HT-29 (cell line): ENCODE measurements at places on chromosomes 3 and 15.
A peak's percentile ranks its signal among the peaks of the same experiment; 100 is the strongest.

GRCh38 chr3:128551867-128552266, 58.9 kb upstream of the GATA2 start:
- no peak for DNase-seq

- no peak for DNase-seq
Observed at GRCh38 chr3:130894986-130895280, 1.0 kb downstream of the ATP2C1 start.

- DNase-seq = no peak
Observed at GRCh38 chr15:85555875-85556617, 175.6 kb downstream of the AKAP13 start.

DNA sequence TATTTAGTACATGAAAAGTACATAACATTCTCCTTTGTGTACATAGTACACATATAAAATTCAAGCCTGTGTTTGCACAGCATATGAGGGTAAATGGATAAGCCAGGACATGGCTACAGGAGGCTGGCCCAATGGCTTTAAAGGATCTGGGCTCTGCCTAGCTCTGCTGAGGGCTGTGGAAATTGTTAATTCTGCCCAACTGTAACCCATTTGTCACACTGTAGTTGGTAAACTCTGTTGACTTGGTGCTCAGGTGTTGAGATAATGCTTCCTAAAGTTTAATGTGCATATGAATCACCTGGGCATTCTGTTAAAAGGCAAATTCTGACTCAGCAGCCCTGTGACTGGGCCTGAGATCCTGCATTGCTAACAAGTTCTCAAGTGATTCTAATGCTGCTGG, 196.5 kb upstream of the ZPLD1 start:
- DNase-seq = peak; percentile 85

DNA sequence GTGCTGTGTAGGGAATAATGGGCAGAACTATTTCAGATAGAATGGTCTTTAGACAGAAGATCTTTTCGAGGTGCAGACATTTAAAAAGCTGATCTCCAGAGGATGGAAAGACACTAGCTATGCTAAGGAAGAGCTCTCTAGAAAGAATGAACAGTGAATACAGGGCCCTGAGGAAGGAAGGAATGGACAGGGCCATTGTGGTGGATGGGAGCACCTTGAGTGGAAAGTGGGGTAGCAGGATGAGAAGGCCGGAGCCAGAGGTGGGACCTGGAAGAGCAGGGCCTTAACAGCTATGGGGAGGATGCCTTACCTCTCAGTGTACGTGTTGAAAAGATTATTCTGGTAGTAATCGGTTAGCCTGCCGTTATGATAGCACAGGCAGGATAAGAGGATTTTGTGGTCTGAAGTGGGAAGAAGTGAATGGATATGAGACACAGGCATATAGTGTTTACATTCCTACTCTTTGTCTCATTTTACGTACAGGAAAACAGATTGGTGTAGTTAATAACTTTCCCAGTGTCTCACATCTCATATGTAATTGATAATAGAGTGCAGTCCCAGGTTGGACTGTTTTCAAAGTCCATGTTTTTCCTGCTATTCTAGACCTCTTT, 172.4 kb downstream of the KLHL25 start:
- no peak for DNase-seq

- DNase-seq = no peak
Observed at GRCh38 chr15:29270976-29271375, 1.4 kb upstream of the NSMCE3 start.

DNA sequence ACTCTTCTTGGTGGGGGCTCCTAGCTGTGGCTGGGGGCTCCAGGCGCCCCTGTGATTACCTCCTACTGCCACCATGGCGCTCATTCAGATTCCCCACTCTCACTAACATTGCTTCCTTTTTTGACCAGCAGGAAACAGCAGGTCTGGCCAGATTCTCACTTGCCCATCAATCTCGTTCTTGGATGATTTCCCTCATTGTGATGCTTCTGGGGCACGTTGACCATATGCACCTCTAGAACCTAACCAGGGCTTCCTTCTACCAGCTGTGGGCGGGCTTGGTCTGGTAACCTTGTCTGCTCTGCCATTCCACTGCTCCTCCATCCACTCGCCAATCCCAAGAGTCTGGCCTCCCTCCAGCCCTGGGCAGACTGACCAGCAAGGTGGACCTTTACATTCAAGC, 35.9 kb upstream of the PTPN23 start:
- no peak for DNase-seq

DNA sequence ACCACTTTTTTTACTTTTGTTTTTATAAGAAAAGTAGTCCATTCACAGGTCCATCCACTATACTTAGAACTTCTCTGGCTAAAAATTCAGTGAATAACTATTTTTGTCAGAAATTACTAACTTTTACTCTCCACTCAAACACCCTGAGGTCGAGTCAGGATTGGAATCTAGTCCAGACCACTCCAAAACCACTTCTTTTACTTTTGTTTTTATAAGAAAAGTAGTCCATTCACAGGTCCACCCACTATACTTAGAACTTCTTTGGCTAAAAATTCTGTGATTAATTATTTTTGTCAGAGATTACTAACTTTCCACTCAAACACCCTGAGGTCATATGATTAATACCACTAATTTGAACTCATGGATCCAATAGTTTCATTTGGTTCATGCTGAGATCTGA, 239.4 kb downstream of the RORA start:
- no peak for DNase-seq

GRCh38 chr3:59367150-59367549, 317.3 kb upstream of the CFAP20DC start:
- DNase-seq = no peak

DNA sequence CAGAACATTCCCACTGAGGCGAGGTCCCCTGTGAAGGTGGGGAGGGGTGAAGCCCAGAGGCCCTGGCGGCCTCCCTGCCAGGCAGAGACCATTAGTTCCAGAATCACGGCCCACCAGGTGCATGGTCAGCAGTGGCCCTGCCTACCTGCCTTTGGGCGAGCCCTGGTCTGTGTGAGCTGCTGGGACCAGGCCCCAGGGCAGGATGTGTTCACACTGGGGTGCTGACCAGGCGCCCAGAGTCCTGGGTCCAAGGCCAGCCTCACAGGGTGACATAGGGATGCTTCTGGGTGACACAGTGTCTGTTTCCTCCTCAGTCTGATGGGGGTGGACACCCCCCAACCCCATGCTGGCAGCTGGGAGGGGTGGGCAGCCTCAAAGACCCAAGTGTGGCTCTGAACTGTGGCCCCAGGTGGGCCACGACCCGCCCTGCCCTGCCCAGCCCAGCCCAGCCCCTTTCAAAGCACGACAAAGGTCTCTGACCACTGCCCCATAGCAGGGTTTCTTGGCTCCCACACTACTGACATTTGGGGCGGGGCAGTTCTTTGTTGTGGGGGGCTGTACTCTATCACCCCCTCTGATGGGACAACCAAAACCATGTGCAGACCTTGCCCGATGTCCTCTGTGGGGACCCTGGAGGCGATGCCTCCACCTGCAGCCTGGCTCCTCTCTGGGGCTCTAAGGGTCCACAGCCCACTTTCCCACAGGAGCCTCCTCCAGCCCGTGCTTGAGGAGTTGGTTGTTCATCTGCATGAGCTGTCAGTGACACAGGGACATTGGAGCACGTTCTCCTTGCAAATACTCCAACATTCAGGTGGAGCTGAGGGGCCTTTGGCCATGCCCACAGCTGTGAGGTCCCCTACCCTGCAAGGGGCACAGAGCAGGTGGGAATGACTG, 44.8 kb upstream of the SLC41A3 start:
- DNase-seq = no peak

- DNase-seq = no peak
Observed at GRCh38 chr15:68620721-68621527, 42.1 kb downstream of the CORO2B start.

DNA sequence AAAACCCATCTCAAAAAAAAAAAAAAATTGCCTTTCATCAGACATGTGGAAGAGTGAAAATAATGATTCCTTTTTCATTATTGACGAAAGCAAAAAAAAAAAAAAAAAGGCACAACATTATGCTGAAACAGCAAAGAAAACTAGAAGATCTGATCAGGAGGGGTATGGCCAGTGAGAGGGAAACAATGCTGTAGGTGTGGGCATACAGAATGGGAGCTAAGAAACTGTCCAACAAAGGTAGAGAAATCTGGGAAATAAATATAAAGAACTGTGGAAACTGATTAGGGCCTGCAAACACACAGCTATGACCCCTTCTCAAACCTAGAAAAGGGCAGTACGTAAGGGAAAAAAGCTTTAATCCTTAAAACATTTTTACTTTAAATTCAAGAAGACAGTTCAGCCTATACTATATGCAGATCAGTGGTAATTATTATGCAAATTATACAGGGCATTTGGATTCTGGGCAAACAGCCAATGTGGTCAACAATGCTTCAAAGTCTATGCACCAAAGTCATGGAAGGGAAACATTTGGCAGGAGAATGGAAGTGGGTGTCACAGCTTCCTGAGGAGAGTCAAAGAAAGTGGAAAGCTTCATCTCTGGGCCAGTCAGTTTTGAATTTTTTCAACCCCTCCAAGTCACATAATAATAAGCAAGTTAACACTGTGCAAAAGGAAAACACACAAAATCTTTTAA, 68.3 kb upstream of the SLC12A8 start:
- peak; percentile 57 for DNase-seq

GRCh38 chr3:173826901-173827609, 429.5 kb downstream of the NLGN1 start:
- no peak for DNase-seq

DNA sequence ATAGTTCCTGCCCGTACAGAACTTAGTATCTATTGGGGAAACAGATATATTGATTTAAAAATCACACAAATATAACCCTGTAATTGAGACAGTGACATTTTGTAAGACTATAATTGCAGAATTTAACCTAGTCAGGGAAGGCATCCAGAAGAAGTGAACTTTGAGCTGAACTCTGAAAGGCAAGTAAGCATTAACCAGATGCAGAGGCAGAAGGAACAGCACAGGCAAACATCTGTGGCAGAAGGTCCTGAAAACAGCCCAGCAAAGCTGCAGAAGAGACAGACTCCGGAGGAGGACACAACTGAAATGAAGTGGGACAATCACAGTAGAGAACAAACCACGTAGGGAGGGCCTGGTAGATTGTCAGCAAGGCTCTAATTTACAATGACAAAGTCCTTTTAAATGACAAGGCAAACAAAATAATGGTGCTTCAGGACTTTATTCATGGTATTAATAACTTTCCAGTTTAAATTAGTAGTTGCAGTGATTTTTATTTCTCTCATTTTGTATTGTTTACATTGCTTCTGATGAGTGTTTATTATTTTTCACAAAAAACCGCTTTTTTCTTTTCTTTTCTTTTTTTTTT, 14.5 kb downstream of the BCL2A1 start:
- DNase-seq = no peak

GRCh38 chr15:42453826-42454225, 37.1 kb downstream of the ZNF106 start:
- DNase-seq = no peak

GRCh38 chr15:60371175-60372051, 26.4 kb downstream of the ANXA2 start:
- DNase-seq = peak; percentile 93

DNA sequence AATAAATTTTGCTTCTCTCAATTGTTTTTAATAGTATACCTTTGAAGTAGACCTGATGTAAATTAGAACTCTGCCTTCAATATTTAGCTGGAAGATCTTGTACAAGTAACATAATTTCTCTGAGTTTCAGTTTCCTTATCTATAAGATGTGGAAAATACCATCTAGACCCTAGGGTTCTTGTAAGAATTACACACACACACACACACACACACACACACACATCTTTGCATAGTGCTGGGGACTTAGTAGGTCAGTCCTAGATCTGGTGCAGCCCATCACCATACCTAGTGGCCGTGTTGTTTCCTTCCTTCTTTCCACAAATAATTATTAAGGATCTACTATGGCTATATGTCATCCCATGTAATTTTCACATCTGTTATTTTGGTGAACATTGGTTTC, 11.0 kb downstream of the TRAT1 start:
- no peak for DNase-seq

DNA sequence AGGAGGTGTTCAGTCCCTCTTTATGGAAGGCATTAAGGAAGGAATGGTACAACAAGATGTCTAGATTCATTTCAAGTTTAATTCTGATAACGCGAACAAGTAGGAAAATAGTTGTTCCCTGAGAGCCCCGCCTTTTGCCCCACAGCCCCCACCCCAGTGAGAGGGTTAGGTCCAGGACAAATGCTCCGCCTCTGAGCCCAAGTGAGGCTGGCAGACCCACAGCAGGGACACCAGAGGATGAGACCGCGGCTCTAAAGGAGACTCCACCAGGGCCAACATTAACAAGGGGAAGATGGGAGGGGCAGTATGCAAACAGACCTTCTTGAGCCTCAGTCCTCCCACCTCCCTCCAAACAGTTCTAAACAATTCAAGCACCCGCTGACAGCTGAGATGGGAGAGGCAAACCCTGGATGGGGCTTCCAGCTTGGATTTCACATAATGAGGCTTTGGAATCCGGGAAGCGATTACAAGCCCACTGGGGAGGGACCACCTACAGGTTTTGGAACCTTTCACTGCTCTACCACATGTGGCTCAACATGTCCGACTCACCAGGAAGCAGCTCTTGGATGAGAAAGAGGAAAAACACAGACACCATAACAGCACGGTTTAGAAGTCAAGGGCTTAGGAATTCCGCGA, 42.9 kb upstream of the IREB2 start:
- no peak for DNase-seq

DNA sequence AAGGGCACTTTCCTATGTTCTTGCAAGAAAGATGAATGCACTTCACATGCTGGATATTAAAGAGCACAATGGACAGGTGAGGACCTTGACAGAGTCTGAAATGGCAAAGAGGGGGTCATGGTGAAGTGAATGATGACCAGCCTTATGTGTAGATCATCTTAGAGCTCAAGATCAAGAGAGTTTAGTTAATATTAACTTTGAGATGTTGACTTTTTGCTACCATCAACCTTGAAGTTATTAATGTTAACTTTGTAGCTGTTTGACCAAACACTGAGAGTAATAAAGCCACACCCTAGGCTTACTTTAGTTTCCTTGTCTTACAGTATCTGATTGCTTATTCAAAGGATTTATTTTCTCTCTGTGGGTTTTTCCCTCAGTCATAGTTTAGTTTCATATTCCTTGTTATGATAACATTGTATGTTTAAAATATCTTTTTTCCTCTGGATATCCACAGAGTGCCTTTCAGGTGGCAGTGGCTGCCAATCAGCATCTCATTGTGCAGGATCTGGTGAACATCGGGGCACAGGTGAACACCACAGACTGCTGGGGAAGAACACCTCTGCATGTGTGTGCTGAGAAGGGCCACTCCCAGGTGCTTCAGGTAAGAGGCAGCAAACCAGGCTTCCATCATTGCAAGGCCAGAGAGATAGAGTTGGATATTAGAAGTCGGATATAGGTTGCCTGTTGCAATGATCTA, 5.4 kb downstream of the NFKBIZ start:
- peak; percentile 87 for DNase-seq

DNA sequence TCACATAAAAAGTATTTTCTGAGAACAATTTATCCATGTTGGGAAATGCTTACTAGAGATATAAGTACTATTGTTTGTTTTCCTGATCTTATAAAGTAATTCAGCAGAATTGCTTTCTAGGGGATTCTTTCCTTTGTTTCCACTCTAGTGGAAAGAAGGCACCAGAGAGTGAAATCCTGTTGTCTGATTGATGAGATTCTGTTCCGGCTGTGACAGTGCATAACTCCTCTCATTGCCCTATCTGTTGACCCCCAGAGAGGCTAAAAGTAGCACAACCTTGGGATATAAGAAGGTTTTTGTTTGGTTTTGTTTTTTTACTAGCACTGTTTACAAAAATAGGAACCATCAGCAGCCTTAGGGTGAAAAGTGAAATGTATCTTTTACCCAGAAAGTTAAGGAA, 114.1 kb downstream of the ALCAM start:
- no peak for DNase-seq

GRCh38 chr15:38253351-38253781, 730 bp downstream of the SPRED1 start:
- peak; percentile 75 for DNase-seq

GRCh38 chr15:69793781-69794451, 303.8 kb downstream of the TLE3 start:
- DNase-seq = no peak
